ENCODE measurements at places on chromosomes 16 and 17.

- DNase-seq: no peak
Measured at GRCh38 chr16:86665319-86665675, 86.9 kb downstream of the FOXL1 start.

- no peak for DNase-seq
Measured at GRCh38 chr17:37111329-37111728, 162.6 kb downstream of the AATF start.

DNA sequence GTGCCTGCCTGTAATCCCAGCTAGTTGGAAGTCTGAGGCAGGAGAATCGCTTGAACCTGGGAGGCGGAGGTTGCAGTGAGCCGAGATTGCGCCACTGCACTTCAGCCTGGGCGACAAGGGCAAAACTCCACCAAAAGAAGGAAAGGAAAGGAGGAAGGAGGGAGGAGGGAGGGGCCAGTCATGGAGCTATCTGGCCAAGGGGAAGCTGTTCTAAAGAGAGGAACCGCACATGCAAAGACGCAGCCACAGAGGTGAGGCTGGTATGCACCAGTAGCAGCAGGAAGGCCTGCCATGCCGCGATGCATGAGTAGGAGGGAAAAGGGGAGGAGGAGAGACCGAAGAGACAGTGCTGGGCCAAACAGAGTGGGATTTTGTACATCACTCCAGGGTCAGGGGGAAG is 35.9 kb downstream of the HSBP1 start:
- DNase-seq: no peak

GRCh38 chr16:31002250-31002700 is 8.2 kb downstream of the STX1B start:
- DNase-seq: no peak

DNA sequence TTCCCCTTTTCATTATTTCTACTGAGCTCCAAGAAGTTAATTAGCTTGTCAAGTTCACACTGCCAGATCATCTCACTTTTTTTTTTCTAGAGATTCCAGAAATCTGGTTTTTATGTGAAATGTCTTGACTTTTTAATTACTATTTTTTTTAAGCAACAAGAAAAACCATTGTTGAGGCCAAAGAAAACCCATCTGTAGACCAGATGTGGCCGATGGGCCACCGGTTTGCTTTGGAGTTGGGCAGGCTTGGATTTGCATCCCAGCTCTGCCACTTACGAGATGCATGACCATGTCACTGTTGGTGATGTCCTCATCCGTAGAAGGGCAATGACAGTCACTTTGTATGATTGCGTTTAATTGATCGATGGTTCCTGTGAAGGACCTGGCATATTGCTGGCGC is 34.2 kb upstream of the MRTFB start:
- DNase-seq: no peak

DNA sequence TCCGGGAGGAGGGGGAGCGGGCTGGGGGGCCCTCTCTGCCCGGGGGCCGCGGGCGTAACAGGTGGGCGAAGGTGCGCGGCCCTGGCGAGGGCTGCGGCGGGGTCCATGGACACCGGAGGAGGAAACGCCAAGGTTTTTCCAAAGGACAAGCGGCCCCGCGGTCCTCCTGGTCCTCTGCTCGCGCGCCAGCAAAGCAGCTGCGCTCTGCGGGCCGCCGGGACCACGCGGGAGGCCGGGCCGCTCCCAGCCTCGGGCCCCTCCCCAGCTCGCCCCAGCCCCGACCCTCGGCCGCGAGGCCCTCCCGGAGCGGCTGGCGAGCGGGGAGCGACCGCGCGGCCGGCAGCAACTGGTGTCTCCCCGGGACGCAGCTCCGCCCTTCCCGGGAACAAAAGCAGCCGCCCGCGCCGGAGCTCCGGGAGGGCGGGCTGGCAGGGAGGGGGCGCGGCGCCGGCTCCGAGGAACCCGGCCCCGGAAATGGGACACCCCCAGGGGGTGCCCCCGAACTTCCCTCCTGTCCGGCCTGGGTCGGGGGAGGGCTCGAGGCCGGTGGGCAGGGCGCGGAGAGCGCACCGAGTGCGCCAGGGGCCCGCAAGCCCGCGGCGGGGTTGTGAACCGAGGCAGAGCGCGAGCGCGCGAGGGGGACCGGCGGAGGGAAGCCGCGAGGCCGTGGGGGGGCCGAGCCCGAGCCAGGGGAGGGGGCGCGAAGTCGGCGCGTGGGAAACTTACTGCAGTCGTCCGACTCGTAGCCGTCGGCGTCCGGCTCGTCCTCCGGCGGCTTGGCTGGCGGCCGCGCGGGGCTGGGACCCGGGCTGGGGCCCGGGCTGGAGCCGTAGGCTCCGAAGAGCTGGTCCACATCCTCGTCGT is 837 bp downstream of the DOC2B start:
- DNase-seq: no peak

DNA sequence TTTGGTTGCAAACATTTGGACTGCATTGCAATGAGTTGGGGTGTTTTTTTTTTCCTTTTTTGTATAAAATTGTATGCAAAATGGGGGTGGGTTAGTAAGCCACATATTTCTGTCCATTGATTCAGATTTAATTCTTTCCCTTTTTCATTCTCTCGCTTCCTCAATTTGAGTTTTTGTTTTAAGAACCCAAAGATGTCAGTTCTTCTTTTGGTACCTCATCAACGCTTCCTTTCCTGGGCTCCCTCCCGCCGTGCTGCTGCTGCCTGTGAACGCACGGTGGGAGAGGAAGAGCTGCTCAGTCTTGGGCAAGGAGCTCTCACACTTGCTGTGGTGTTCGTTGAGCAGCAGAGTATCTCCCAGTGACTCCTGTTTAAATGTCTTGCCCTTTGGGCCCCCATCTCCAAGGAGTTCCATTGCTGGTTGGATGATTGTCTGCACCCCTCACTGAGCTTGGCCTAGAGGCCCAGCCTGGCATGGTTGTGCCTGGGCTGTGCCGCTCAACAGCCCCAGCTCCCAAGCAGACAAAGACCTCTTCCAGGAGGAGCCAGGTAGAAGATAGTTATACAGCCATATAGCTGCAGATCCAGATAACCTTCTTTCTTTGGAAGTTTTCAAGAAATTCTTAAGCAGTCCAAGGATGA is 13.6 kb downstream of the UBFD1 start:
- no peak for DNase-seq

DNA sequence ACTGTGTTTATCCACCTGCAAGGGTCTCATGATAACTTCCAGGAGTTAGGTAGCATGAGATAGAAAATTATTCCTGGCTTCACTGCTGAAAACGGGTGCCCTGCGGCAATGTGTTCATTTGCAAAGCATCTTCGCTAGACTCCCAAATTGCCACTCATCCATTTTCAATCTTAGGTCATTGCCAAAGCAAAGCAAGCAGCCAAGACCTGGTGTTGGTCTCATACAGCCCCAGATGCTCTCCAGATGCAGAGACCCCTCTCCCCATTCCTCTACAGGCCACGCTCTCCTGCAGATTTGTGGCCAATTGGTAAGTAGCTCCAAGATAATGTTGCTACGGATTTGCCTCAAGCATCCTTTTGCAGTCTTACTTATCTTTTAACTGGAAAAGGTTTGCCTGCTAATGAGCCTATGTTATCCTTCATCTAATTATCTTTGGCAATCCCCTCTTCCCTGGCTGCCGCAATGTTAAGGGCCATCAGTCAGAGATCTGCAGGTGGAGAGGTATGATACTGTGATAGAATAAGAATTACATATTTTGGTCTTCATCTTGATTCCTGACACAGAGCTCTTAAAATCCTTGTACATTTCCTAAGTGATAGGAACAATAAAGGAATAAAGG is 222.0 kb downstream of the SLC39A11 start:
- DNase-seq: no peak

- DNase-seq: no peak
Measured at GRCh38 chr16:69798466-69798865, 36.3 kb downstream of the WWP2 start.

DNA sequence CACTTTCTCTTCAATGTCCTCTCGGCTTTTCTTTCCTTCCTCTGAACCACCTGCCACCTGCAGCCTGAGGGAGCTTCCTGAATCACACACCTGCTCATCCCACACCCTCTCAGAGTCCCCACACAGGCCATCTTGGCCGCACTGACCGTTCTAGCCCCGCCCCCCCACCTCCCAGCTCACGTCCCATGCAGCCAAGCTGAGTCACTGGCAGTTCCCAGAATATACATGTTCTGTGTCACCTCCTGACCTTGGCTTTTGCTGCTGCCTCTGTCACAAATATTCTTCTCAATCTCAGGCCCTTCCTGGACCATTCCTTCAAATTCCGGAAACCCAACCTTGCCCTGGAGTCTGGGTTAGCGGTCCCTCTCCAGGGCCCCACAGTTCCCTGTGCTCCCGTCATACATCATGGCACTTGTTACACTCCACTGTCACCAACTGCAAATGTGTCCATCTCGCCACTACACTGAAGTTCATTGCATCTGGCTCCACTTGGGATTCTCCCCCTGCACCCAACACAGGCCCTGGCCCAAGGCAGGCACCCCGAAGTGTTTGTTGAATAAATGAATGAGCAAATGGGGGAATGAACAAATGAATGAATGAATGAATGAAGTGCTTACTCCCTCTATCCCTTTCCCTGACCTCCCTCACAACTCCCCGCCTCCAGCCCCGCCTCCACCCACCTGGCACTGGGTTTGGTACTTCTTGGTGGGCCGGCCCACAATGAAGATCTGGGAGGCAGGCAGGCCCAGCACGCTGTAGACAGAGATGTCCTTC is 12.8 kb downstream of the PIMREG start:
- DNase-seq: no peak

DNA sequence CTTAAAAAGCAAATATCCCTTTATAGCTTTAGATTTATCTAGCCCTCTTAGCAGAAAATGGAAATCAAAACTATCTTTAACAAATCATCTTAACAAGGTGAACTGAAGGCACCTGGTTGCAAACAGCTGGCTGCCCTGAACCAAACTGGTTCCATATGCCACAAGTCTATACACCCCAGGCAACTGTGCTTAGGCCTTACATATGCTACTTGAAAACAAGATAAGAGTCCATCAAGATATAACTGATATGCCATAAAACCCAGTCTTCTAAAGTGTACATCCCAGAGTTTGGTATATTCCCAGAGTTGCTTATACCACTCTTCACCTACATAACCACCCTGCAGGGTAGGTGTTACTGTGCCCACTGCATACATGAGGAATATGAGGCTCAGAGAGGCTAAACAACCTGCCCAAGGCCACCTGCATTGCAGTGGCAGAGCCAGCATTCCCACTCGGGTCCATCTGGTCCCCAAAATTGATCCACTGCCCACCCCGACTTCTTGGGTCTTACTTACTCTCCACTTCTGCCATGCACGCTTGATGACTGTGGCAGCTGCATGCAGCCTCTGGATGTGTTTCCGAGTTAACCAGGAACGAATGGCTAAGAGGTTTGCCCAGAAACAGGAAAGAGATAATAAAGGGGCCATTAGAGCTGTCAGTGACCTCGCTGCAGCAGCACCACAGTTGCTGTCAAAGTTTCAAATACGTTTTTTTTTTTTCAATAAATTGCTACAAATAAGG is 12.2 kb downstream of the ZNHIT3 start:
- DNase-seq: no peak

GRCh38 chr17:83133302-83134121 is 54.1 kb downstream of the METRNL start:
- DNase-seq: no peak

- DNase-seq: no peak
Measured at GRCh38 chr17:42623732-42624596, 14.5 kb downstream of the TUBG1 start.

DNA sequence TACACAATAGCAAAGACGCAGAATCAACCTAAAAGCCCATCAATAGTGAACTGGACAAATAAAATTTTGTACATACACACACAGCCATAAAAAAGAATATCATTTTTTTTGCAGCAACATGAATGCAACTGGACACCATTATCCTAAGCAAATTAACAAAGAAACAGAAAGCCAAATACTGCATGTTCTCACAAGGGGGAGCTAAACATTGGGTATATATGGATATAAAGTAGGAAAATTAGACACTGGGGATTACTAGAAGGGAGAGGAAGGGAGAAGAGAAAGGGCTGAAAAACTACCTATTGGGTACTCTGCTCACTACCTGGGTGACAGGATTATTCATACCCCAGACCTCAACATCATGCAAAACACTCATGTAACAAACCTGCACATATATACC is 28.2 kb downstream of the ADAMTS18 start:
- no peak for DNase-seq

DNA sequence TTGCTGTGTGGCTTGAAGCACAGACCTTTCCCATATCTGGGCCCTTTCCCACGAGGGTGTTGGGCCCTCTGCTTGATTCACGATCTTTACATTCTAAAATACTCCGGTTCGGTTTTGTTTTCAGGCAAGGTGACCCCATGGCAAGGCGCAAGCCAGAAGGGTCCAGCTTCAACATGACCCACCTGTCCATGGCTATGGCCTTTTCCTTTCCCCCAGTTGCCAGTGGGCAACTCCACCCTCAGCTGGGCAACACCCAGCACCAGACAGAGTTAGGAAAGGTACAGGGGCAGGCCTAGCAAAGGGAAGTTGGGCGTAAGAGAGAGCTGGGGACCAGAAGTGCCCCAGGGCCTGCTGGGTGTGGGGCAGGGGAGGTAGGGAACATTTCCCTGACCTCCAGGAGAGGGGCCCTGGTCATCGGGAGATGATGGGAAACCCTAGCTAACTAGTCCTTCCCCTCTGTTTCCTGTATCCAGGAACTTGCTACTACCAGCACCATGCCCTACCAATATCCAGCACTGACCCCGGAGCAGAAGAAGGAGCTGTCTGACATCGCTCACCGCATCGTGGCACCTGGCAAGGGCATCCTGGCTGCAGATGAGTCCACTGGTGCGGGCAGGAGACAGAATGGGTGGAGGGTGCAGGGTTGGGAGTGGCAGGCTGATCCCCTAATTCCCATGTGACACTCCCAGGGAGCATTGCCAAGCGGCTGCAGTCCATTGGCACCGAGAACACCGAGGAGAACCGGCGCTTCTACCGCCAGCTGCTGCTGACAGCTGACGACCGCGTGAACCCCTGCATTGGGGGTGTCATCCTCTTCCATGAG is 1.4 kb downstream of the ALDOA start:
- no peak for DNase-seq

GRCh38 chr17:26774291-26775218 is 519.4 kb upstream of the WSB1 start:
- DNase-seq: no peak

- DNase-seq: no peak
Measured at GRCh38 chr16:965487-965886, 5.3 kb downstream of the LMF1 start.

DNA sequence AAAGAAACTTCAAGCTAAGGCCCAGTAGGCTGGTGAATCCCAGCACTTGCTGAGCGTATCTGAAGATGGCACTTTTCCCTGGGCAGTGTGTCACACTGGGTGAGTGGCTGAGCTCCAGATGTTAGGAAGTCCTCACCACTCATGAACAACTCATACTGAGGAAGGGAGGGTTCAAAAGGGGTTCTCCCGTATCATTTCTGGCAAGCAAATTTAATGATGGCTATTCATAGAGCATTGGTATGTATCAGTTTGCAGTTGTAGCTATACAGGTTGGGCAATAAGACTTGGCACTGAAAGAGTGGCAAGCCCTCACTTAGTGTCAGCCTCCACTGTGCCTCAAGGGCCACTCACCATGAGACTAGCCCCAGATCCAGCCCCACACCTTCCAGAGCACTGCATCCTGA is 10.7 kb downstream of the GFOD2 start:
- no peak for DNase-seq
